ENCODE measurements at places on chromosomes 1 and 21.

GRCh38 chr1:204126956-204127355 lies 24.9 kb downstream of the ETNK2 start:
- no peak for DNase-seq

DNA sequence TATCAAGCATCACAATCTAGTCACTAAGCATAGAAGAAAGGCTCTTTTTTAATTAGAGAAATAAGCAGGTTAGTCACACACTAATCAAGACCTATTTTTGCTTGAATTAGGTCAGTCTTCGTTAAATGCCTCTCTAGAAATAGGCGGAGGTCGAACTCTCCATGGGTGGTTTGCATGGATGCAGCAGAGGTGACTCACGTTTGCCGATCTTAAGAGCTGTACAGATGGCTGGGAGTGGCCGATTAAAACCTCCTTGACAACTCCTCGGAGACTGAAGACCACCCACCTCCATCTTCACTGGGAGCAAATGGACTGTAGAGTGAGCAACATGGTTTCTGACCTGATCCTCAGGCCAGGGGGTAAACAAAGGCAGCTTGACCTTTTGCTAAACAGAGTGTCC lies 249.3 kb downstream of the ZNF648 start:
- DNase-seq: no peak

- no peak for DNase-seq
Observed at GRCh38 chr1:25896266-25896665, 10.0 kb downstream of the STMN1 start.

- no peak for DNase-seq
Observed at GRCh38 chr21:45735259-45736000, 91.9 kb downstream of the PCBP3 start.

- DNase-seq: peak; percentile 90
Observed at GRCh38 chr1:116418091-116418830, 45.2 kb downstream of the ATP1A1 start.
